ENCODE measurements at places on chromosomes 11 and 22.

DNA sequence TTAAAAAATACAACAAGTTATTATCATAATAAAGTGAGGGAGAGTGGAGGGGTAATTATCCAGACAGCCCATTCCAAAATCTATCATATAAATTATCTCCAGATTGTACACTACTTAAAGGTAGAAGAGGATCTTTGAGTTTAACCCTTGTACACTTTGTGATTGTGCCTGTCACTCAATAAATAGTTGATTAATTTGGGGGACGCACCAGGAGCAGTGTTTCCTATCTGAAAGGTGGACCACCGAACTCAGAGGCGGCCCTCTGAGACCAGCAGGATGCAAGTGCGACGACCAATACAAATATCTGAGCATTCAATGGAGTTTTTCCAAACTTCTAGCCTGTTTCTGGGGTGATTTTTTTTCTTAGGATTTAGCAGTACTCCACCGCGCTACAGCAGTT is 1.1 kb upstream of the CECR2 start:
- DNase-seq: no peak
- peaks cover 24% of the 10 kb centered on the region for H3K27me3 ChIP-seq
- peaks cover 23% of the 10 kb centered on the region for H3K4me1 ChIP-seq
- no peak overlapping the region for H3K4me3 ChIP-seq
- no peak overlapping the region for H3K27ac ChIP-seq
- H3K36me3 ChIP-seq: no peaks in the 10 kb centered on the region

- no peak overlapping the region for H3K4me3 ChIP-seq
- H3K27ac ChIP-seq: no peak overlapping the region
- DNase-seq: peak; percentile 77
- peaks cover 32% of the 10 kb centered on the region for H3K36me3 ChIP-seq
Measured at GRCh38 chr22:30940685-30941362, 27.8 kb downstream of the MORC2 start.

DNA sequence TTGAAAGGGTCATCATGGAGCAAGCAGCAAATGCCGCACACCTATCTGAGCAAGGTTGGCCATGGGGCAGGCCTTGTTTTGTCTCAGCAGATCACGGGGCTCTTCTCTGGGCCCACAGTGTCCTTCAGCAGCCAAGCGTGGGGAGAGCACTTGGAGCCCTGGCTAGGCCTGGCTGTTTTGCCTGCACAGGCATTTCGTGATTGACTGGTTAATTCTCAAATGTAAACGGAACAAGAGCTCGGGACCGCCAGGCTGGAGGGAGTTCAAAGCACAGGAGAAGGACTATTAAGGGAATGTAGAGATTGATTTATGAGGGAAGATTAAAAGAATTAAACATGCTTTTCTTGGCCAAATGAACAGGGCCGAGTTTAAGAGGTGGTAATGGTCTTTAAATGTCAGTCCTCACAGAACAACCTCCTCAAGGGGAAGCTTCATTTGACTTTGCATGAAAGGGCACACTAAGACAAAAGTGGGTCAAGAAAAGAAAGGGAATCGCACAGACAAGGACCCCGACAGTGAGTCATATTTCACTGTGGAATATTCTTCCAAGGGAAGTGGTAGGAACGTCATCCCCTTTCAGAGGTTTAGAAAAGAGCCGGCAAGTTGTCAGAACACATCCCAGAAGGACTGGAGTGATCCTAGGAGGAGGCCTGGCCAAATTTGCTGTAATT is 20.7 kb downstream of the SPON1 start:
- H3K4me1 ChIP-seq: no peaks in the 10 kb centered on the region
- H3K4me3 ChIP-seq: no peak overlapping the region
- no peak overlapping the region for H3K27ac ChIP-seq
- H3K27me3 ChIP-seq: no peaks in the 10 kb centered on the region

- H3K4me1 ChIP-seq: no peaks in the 10 kb centered on the region
- H3K27me3 ChIP-seq: no peaks in the 10 kb centered on the region
- no peak overlapping the region for H3K4me3 ChIP-seq
- H3K27ac ChIP-seq: no peak overlapping the region
Measured at GRCh38 chr11:97516688-97517087, 1126.9 kb downstream of the JRKL start.

- H3K27me3 ChIP-seq: no peaks in the 10 kb centered on the region
- peak; percentile 64 for DNase-seq
- H3K36me3 ChIP-seq: peaks cover 78% of the 10 kb centered on the region
- H3K27ac ChIP-seq: no peak overlapping the region
- peaks cover 15% of the 10 kb centered on the region for H3K4me1 ChIP-seq
- H3K4me3 ChIP-seq: no peak overlapping the region
Measured at GRCh38 chr22:50445071-50445879, 29.6 kb downstream of the SBF1 start.

DNA sequence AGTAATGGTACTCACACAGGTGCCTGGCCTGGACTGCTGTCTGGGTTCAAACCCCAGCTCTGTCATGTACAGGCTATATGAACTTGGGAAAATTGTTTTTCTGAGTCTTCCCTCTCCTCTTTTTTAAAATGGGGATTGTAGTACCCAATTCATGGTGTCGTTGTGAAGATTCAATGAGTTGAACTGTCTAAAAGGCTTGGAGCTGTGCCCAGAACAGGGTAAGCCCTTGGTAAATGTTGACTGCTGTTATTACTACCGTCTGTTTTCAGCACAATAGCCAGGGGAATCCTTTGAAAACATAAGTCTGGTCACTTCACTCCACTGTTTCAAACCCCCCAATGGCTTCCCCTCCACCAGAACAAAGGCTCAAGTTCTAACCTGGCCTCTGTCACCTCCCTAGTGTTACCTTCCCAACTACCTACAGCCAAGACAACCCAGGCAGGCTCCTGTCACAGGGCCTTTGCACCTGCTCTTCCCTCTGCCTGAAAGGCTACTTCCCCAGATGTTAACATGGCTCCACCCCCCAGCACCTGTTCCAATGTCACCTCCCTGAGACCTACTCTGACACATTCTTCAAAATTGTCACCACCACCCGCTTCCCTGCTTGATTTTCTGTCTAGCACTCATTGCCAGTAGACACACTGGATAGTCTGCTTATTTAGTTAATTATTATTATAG is 152.8 kb downstream of the CHST1 start:
- no peak overlapping the region for H3K27ac ChIP-seq
- H3K27me3 ChIP-seq: no peaks in the 10 kb centered on the region
- H3K4me3 ChIP-seq: no peak overlapping the region
- H3K36me3 ChIP-seq: no peaks in the 10 kb centered on the region

- H3K27ac ChIP-seq: no peak overlapping the region
- H3K4me3 ChIP-seq: no peak overlapping the region
- DNase-seq: no peak
- H3K36me3 ChIP-seq: no peaks in the 10 kb centered on the region
Measured at GRCh38 chr11:76661834-76662434, 8.6 kb downstream of the LRRC32 start.

DNA sequence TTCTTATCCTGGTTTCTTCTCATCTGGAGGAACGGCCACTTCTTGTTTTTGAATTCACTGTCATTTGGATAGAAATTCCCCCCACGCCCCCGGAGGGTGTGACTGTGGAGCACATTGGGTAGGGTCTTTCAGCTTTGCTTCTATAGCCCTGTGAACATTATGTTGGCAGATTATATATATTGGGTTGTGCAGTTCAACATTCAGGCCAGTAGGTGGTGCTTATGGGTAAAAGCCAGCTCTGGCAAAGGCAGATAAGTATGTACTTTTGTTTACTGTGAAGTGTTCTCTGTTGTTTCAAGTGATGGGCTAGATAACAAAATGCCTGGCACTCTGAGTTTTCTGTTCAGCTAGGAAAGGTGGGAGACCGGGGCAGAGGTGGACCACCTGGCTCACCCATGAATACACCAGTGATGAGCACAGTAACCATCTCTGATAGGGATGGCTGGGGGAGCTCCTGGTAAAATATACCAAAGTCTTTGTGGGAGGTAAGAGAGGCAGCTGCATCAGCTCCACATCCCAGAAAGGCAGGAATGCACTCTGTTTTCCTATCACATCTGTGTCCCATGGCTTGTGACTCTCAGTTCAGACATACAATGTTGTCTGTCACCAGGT is 1348.2 kb upstream of the RAG2 start:
- peak; percentile 52 for DNase-seq
- no peaks in the 10 kb centered on the region for H3K36me3 ChIP-seq
- no peaks in the 10 kb centered on the region for H3K27me3 ChIP-seq

DNA sequence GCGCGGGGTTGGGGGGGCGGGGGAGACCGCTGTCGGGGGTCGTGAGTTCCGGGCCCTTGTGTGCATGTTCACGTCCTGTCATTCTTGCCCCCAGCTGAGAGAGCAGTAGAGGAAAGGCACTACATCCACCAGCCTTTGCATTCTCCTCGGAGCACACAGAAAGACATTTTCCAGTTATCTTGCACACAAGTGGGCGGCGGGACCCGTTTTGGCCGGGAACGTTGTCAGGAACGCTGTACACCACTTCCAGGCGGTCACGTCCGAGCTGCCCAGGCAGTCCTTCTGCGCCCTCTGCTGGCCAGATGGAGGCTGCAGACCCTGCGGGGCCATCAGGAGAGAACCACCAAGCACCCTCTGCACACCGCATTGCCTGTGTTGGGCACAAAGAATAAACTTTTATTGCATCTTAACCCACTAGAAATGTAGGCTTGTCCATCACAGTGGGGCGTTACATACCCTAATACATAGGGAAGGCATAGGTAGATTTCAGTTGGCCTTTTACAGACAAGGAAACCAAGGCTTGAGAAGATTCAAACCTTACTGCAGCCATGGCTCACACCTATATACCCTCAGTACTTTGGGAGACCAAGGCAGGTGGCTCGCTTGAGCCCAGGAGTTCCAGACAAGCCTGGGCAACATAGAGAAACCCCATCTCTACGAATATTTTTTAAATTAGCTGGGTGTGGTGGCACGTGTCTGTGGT is 2.8 kb upstream of the CDKN1C start:
- DNase-seq: peak; percentile 75
- H3K27ac ChIP-seq: no peak overlapping the region
- H3K4me1 ChIP-seq: peaks cover 52% of the 10 kb centered on the region
- H3K27me3 ChIP-seq: no peaks in the 10 kb centered on the region
- peak overlapping the region; percentile 33 for H3K4me3 ChIP-seq
- H3K36me3 ChIP-seq: no peaks in the 10 kb centered on the region

DNA sequence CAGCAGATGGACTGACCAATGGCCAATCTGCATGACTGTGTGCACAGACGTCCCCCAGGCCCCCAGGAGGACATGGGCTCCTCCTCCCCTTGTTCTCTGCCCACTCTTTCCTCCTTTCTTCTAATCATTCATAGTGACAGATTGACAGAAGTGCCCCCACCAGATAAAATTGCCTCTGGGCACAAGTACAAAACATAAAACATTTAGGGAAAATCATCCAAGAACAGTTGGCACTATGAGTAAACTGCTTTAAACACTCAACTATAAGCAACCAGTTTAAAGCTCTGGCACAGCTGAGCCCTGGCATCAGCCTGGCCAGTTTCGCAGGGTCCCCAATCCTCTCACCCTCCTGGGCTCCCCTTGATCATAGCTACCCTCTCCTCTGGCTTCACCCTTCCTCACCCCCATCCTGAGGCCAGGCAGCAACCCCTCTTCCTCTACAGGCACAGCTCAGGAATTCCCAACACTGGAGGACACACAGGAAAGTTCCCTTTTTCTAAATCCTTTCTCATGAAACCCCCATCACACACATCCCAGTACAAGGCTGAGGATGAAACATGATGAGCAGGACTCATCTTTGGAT is 232.9 kb downstream of the BUD13 start:
- no peak for DNase-seq
- H3K27me3 ChIP-seq: peaks cover 4% of the 10 kb centered on the region

GRCh38 chr11:57649826-57650738 is at the start of gene YPEL4:
Gene YPEL4, minus strand, starts transcription at chr11:57649912. Its CDS starts 2,805 bp downstream, at chr11:57647107.
- H3K27me3 ChIP-seq: no peaks in the 10 kb centered on the region
- DNase-seq: peak; percentile 95
- H3K4me3 ChIP-seq: peak within 1 kb of the TSS; percentile 77
- no peak within 1 kb of the TSS for H3K27ac ChIP-seq

Measured in common myeloid progenitor, CD34-positive (primary cell).